Glutamatergic neuron (in vitro differentiated cells): ENCODE measurements at places on chromosomes 3 and 15. TPM values are rescaled to one million over a fixed set of nuclear protein-coding genes. Genes with fewer than 3 reads are reported as not detected.

The C3orf22 gene
- total RNA-seq, result not detected

The SHC4 gene
- total RNA-seq, result 4.4 TPM

The LXN gene
- 1.2 TPM for total RNA-seq

DNA sequence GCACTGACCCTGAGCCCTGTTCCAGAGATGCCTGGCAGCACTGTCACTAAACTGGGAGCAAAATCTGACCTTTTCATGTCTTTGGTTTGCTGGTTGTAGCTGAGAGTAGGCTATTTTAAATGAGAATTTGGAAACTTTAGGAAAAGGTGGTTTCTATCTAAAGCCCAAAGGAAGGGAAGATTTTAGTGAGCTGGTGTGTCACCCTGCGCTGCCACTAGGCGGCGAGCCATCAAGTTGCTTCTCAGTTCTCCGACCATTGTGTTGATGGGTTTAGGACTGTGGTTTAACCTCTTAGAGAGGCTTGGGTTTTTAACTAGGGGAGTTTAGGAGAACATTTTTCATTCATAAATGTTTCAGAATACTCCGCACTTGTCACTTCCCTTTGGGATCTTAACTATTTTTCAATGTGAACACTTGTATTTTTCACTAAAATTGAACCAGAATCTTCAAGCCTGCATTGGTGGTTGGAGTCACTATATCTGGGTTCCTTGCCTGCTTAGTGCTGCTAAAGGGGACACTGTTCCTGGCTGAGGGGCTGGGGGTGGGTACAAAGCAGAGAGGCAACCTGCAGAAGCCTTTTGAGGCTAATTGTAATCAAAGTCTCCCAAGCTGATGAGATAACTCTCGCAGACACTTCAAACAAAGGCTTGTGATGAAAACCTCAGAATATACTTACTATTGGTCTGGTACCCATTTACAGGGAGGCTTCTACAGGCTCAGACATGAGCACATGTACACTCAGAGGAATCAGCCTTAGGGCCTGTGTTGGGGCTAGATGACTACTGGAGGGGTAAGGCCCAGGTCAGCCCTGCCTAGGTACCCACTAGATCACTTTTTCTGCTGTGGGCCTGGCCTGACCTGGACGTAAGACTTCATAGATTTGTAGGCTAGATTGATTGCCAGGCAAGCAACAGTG lies 16.8 kb downstream of the EXOSC7 start:
- peak; percentile 65 for DNase-seq

DNA sequence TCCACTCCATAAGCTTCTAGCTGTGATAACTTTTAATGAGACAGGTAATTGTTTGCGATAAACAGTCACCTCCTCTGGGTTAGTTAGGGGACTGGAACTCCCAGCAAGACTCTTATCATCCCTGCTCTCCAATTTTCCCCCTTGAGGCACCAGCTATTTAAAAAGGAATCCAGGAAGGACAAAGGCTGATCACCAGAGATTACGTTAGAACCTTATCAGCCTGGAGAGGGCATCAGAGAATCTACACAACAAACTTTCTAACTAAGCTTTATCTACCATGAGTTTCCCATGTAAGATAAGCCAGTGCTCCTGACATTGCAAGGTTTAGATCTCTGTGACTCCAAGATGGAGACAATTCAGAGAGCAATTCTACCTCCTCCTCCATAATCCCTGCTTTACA lies 31.3 kb downstream of the GPR176 start:
- DNase-seq, result no peak

DNA sequence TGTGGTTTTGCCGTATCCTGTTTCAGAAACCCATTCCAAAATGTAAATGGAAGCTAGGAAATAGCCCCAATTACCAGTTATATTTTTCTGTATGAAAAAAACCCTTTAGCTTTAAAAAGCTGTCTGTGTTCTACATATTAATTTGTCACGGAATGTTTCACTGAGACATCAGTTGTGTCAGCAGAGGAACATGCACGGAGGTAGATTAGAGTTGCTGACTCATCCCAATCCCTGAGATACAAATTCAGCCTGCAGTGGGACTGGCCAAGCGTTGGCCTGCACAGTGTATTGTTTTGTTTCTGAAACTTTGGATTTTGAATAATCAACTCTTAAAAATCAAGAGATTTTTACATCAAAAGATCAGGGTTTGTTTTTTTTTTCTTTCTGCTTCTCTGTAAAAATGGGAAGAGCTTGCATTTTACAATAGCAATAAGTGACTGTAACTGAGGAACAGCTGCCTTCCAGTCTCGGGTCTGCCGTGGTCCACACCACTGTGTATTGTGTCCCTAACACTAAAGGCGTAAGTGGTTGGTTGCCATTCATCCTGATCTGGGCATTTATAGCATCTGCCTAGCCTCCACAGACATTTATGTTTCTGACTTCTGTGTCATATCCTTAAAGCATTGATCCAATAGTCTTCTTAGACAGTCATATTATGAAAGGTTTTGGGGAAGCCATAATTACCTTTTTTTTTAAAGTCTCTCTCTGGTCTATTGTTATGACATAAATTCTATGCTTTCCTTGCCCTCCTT lies 218.1 kb downstream of the ADAMTSL3 start:
- DNase-seq, result no peak

- DNase-seq, result no peak
Observed at GRCh38 chr3:67450153-67450552, 204.3 kb downstream of the SUCLG2 start.

DNA sequence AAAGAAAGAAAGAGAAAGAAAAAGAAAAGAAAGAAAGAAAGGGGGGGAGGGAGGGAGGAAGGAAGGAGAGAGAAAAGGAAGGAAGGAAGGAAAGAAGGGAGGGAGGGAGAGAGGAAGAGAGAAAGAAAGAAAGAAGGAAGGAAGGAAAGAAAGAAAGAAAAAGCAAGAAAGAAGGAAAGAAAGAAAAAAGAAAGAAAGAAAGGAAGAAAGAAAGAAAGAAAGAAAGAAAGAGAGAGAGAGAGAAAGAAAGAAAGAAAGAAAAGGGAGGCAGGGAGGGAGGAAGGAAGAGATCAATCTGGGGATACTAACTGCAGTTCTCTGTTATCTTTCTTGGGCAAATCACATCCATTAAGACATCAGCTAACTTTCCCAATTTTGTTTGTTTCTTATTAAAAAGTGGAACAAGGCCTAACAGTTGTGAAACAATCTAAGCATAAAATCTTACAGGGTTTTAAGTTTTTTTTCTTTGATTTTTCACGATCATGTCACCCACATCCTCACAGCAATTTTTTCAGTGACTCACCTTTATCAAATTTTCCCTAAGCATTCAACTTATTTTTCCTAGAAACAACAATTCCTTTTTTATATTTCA lies 36.8 kb downstream of the TBC1D2B start:
- no peak for DNase-seq

DNA sequence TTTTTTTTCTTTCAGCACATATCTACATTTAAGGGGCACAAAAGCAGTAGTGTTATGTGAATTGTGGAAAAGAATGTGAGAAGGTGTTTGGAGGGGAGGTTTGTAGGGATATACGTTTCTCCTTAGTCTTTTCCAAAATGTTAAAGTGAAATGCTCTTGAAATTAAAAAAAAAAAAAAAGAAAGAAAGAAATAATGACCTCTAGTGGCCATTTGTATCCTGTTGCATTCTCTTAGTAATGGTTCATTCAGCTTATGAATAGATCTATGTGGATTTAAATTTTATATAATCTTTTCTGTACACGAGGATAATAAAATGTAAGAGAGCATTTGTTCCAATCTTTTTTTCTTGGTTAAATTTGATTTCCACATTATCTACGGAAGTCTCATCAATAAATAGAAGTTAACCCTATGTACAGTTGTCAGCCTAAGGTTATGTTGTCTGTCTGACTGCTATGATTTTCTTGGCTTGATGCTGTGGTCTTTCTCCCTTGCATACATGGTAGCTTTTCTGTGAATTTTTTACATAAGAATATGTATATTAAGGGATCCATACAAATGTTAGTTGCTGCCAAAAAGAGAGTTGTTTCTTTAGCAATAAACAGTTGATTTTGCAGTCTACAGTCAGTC lies 1.7 kb downstream of the P2RY13 start:
- no peak for DNase-seq

GRCh38 chr15:29819979-29820378 lies 2.3 kb downstream of the TJP1 start:
- no peak for DNase-seq

DNA sequence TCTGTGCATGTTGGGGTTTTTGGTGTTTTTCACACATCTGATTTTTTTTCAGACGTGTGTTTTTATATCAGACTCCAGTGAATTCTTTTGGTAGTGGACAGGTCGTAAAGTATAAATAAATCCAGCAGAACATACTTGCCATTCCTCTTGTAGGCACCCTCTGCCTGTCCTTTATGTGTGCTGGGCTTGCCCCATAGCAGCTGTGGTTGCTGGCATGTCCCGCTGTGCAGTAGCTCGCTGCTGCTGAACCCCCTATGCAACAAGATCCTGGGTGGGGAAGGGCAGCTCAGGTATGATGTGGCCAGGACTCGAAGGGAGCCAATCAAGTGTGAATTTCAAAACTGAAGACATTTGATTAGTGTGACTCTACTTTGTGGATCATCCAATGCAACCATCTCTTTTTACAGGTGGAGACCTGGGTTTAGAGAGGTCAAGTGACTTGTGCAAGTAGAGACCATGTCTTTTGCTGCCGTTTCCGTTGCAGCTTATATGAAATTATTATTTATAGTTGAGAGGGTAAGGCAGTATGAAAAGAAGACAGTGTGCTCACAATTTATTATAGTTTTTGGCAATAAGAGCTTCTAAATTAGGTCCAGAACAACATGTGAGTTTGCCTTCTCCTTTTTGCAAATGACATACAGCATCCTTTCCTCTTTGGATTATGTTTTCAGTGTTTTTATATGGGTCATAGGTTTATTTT lies 350.8 kb upstream of the C2CD4B start:
- DNase-seq, result no peak

DNA sequence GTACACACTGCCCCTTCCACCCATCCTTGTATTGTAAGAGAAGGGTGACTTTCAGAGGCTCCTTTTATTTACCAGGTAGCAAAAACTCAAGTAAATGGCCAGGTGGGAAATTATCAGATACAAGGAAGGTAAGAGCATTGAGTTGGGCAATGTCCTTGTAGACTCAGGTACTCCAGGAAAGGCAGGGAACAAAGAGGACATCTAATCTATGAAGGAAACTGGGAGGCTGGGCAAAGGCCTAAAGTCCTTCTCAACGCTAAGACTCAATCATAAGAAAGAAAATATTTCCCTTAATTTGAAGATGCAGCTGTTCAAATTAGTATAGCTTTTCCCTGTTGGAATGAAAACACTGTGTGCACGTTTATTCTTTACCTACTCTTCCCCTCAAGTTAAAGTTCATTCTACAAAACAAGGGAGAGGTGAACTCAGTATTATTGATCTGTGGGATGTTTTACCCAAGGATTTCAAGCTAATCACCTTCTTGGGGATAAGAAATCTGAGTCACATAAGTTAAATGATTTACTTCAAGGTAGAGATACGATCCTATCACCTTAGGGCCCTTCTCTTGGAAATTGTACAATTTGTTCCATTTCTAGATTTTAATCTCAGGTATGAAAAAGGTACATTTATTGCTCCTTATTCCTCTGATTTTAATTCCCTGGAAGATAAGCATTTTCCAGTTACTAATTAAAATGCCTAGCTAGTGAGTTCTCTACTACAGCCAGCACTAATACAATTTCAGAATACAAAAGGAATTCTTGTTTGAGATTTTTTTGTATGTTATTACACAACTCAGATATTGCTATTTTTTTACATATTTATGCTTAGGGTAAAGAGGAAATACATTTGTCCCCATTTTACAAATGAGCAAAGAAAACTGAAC lies 80.6 kb downstream of the PLD1 start:
- no peak for DNase-seq

GRCh38 chr3:174958671-174959328 lies 99.7 kb downstream of the NAALADL2 start:
- DNase-seq, result no peak

DNA sequence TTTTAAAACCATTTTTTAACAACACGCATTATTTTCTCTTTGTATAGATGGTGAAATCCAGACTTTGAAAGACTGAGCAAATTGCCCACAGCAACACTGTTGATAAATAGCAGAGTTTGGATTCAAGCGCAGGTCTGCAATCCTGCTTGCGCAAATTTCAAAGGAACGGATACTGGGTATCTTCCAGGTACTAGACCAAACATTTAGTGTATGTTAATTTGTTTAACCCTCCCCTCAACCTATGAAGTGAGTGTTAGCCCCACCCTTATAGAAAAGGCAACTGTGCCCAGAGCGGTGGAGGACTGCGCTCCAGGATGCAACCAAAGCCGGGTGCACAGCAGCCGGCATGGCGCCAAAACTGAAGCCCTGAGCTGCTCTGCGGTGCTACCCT lies 103.8 kb downstream of the CPN2 start:
- no peak for DNase-seq

DNA sequence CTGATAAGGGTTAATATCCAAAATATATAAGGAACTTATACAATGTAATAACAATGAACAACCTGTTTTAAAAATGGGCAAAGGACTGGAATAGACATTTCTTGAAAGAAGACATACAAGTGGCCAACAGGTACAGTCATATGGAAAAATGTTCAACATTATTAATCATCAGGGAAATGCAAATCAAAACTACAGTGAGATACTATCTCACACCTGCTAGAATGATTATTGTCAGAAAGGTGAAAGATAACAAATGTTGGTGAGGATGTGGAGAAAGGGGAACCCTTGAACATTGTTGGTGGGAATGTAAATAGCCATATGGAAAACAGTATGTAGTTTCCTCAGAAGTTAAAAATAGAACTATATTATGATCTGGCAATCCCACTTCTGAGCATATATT lies 20.4 kb downstream of the GOLM2 start:
- DNase-seq, result no peak

GRCh38 chr15:42404461-42405235 lies 45.3 kb downstream of the CAPN3 start:
- DNase-seq, result no peak

DNA sequence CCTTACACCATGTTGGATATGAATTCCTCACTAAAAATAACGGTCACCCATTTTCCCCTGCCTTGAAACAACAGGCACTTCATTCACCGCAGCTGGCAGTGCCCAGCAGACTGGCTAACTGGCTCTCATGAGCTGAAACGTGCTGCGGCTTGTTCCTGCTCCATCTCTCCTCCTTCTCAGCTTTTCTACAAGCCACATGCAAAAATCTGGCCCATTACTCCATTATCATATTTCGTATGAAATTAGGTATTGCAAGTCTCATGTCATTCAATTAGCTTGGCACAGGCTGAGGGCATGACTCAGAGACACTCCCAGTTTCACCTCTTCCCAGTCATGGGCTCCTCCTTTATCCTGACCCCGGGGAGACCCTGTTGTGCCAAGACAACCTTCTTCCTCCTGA lies 60.0 kb downstream of the MAGEF1 start:
- no peak for DNase-seq
